Naive thymus-derived CD4-positive, alpha-beta T cell (primary cell): ENCODE measurements at places on chromosomes 5 and 9. TPM values are rescaled to one million over a fixed set of nuclear protein-coding genes. Genes with fewer than 3 reads are reported as not detected.
A peak's percentile ranks its signal among the peaks of the same experiment; 100 is the strongest.

- H3K4me1 ChIP-seq, result no peaks in the 10 kb centered on the region
- no peak for DNase-seq
- no peaks in the 10 kb centered on the region for H3K36me3 ChIP-seq
- H3K27ac ChIP-seq, result no peak overlapping the region
- H3K27me3 ChIP-seq, result no peaks in the 10 kb centered on the region
- H3K4me3 ChIP-seq, result no peak overlapping the region
Observed at GRCh38 chr5:153470736-153471135, 19.7 kb upstream of the GRIA1 start.

NUDT12 gene
- polyA plus RNA-seq, result 1.2 TPM

DNA sequence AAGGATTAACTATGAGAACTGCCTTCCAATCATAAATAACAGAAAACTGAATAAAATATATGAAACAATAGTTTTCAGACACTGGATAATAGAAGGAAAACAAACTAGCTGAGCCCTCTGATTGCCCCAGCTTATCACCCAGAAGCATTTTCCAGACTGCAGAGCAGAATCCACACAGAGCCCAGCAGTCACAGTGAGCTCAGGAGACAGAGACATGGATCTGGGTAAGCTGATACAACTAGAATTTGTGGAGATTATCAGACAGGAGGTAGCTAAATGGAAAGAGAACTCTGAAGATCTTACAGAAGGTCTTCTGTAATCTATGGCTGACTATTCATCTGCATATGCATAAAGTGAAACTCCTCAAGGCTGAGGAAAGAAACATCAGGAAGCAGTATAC is 128.8 kb downstream of the NR2F1-AS1 start:
- no peak overlapping the region for H3K4me3 ChIP-seq
- H3K36me3 ChIP-seq, result no peaks in the 10 kb centered on the region
- H3K4me1 ChIP-seq, result no peaks in the 10 kb centered on the region

DNA sequence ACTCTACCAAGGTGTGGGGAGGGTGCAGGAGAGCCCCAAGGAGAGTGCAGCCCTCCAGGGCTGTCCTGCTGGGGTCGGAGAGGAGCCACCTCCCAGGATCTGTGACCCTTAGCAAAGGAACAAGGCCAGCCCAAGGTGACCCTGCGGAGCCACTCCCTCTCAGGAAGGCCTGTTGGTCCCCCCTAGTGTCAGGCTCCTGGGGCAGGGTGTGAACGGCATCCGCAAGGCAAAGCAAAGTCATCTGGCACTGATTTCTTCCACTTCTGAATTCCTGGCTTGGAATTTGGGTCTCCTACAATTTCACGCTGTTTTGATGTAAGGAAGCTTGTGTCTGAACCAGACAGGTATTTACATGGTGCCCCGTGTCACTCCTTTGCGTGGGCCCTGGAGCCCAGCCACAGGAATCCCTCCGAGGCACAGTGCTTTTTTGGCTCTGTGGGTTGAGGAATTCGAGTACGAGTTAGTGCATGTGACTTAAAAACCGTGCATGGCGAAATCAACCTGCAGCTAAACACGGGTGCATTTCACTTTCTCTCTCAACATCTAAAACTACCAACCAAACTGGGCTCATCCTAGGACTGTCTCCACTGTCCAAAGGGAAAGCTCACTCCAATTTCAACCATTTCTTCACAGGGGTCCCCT is 24.5 kb upstream of the GFPT2 start:
- H3K36me3 ChIP-seq, result no peaks in the 10 kb centered on the region
- no peak for DNase-seq
- H3K4me1 ChIP-seq, result no peaks in the 10 kb centered on the region
- H3K4me3 ChIP-seq, result no peak overlapping the region

- DNase-seq, result no peak
- no peaks in the 10 kb centered on the region for H3K4me1 ChIP-seq
- H3K36me3 ChIP-seq, result no peaks in the 10 kb centered on the region
- H3K27me3 ChIP-seq, result no peaks in the 10 kb centered on the region
- no peak overlapping the region for H3K4me3 ChIP-seq
- no peak overlapping the region for H3K27ac ChIP-seq
Observed at GRCh38 chr5:115930630-115931337, 31.5 kb upstream of the LVRN start.

GRCh38 chr9:14962193-14962882 is 52.1 kb upstream of the FREM1 start:
- no peak overlapping the region for H3K4me3 ChIP-seq
- H3K36me3 ChIP-seq, result no peaks in the 10 kb centered on the region
- no peak overlapping the region for H3K27ac ChIP-seq
- no peaks in the 10 kb centered on the region for H3K4me1 ChIP-seq

TAF11L7 gene
- not detected for polyA plus RNA-seq

DNA sequence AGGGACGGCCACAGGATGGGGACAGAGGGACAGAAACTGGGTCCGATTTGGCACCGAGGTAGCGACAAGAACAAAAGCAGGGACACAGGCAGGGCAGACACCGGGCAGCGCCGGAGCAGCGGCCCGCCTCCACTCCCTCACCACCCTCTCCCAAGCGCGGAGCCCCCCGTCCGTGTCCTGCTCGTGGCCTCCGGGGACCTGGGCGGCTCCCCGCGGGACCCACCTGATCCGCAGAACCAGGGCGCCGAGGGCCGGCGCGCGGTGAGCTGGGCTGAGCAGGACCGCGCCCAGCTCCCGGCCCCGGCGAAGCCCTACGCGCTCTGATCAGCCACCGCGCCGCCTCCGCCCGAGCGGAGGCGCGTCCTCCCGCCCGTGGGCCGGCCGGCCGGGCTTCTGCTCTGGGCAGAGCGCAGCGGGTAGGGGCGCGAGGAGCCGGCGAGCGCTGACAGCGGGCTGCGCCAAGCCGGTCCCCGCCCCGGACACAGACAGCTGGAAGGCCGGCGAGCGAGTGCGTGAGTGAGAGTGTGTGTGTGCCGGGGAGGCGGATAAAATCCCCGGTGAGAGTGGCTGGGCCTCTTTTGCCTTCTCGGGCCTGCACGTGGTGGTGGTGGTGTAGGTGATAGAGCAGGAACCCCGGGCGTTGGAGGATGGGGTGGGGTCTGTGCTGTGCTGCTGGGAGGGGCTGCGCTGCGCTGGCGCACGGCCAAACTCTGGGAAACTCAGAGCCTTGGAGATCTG is at the start of gene GGTA1:
GGTA1 (minus strand) TSS at position 418 of the 738 bp plus-strand sequence. CDS start 31,922 bp downstream, outside the sequence.
- DNase-seq, result no peak
- H3K4me3 ChIP-seq, result peak within 1 kb of the TSS; percentile 33
- peaks cover 10% of the 10 kb centered on the region for H3K4me1 ChIP-seq
- no peak within 1 kb of the TSS for H3K27ac ChIP-seq

SARDH gene
- 10.2 TPM for polyA plus RNA-seq

GRCh38 chr5:79753877-79754645 is 64.4 kb downstream of the CMYA5 start:
- no peak overlapping the region for H3K4me3 ChIP-seq
- no peaks in the 10 kb centered on the region for H3K4me1 ChIP-seq

- H3K4me1 ChIP-seq, result no peaks in the 10 kb centered on the region
- H3K4me3 ChIP-seq, result no peak overlapping the region
- no peaks in the 10 kb centered on the region for H3K27me3 ChIP-seq
- DNase-seq, result no peak
- H3K27ac ChIP-seq, result no peak overlapping the region
Observed at GRCh38 chr9:108586471-108587139, 269.2 kb downstream of the ACTL7B start.

WDR31 gene
- 0.48 TPM for polyA plus RNA-seq
